ENCODE measurements at places on chromosomes 16 and 17.
A peak's percentile ranks its signal among the peaks of the same experiment; 100 is the strongest.

DNA sequence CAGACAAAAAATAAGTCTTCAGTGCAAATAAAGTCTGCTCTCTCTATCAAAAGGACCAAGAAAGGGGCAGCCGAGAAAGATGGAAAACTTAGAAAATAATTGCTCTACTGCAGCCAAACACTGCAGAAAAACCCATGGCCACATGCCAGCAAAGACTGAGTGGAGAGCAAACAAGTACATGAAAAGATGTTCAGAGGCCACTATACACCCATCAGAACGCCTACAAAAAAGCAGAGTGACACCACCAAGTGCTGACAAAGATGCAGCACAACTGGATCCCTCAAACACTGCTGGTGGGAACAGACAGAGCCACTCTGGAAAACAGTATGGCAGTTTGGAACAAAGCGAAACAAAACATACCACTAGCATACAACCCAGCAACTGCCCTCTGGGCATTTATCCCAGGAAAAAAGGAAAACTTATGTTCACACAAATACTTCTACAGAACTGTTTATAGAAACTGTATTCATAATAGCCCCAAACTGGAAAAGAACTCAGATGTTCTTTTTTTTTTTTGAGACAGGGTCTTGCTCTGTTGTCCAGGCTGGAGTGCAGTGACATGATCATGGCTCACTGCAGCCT lies 36.7 kb downstream of the KIAA0753 start:
- DNase-seq = no peak

- DNase-seq = no peak
These were observed 118.3 kb downstream of the PPM1E start for GRCh38 chr17:58873926-58874325.

DNA sequence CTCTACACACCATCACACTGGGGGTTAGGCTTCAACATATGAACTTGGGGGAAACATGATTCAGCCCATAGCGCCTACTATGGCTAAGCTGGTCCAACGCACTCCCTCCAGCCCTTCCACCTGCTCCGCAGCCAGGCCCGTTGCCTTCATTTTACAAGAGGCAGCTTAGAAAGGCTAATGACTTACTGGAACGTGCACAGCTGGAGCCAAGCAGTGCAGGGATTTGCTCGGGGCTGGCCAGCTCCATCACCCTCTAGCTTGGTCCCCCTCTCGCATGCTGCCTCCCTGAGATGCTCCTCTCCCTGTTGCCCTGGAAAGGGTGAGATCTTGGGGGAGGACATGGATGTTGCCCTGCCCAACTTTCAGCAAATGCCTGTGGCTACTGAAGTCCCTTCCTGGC lies 2.8 kb upstream of the CACNG1 start:
- DNase-seq = no peak

DNA sequence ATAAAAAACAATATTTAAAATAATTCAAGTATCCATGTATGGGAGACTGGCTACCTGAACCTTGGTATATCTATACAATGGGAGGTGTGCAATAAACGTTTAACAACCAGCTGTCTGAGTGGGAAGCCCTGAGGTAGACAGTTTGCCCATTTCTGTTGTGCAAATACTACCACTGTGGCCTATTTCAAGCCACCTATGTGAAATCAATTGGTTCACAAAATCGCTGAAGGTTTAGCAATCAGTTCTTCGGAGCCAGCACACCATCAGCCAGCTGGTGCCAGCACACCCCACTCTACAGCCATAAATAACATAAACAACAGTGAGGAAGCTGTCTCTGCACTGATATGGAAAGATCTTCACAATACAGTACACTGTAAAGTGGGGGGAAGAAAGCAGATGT lies 46.7 kb upstream of the KDM8 start:
- no peak for DNase-seq

- DNase-seq = no peak
These were observed 188.5 kb upstream of the CDH8 start for GRCh38 chr16:62224646-62225209.

- peak; percentile 89 for DNase-seq
These were observed 22.4 kb upstream of the EIF1 start for GRCh38 chr17:41666237-41666641.

- no peak for DNase-seq
These were observed 127.5 kb upstream of the CRHR1 start for GRCh38 chr17:45656527-45657181.

DNA sequence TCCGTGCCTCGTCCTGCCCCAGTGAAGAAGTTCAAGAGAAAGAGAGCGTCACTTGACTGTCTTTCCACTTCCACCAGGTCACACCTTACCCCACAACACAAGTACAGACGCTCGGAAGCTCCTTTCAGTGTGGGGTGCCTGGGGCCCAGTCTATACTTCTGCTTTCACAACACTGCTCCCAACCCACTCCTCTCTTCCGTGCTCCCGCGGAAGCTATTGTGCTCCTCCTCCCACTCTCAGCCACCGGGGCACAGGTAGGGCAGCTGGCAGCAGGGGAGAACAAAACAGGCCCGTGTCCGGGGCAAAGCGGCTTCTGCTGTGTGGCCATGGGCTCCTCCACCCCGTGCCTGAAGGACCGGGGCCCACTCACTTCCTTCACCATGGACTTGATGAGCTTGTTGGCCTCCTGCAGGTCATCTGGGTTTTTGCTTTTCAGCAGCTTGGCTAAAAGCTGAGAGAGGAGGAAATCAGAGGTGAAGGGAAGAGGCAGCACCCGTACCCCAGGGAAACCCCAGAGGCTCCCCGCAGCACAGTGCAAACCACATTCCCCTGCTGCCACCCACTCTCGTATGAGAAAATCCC lies 18.9 kb downstream of the GGA3 start:
- DNase-seq = peak; percentile 34

DNA sequence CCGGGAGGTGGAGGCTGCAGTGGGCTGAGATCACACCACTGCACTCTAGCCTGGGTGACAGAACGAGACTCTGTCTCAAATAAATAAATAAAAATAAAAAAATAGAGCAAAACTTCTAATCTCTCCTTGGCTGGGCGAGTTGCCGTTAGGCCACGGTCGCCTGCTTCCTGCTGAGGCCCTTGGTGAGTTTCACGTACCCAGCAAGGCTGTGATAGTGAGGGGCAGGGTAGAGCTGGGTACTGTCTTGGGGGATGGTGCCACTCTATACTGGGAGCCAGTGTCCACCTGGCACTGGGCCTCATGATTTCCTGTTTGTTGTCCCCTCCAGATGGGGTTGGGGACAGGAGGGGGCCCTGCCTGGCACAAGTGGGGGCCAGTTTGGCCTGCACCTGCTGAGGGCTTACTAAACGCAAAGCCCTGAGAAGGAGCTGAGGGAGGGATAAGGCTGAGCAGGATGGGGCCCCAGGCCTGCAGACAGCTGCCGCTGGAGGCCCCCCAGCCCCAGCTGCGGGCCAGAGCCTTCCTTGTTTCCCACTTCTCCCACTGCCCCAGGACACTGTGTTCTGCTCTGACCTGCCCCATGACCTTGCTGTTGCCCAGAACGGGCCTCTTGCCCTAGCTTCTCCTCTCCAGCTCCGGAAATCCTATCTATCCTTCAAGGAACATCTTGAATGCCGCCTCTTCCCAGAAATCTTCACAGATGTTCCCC lies 25.4 kb downstream of the GJD3 start:
- DNase-seq = no peak

DNA sequence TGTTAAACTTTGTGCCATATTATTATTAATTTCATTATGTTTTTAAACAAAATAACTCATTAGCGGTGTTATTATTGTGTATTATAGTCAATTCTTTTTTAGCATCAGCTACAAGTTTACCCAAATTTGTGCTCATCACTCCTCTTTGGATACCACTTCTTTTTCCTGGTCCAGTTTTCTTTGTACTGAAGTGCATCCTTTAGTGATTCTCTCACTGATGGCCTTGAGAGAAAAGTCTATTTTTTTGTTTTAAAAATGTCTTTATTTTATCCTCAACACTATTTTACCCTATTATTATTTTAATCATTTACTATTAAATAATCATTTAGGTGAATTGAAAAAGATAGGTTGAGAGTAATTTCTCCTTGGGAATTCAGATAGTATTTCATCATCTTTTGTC lies 99.2 kb downstream of the RGS9 start:
- no peak for DNase-seq

GRCh38 chr17:78651554-78651953 lies 74.4 kb upstream of the DNAH17 start:
- DNase-seq = no peak

DNA sequence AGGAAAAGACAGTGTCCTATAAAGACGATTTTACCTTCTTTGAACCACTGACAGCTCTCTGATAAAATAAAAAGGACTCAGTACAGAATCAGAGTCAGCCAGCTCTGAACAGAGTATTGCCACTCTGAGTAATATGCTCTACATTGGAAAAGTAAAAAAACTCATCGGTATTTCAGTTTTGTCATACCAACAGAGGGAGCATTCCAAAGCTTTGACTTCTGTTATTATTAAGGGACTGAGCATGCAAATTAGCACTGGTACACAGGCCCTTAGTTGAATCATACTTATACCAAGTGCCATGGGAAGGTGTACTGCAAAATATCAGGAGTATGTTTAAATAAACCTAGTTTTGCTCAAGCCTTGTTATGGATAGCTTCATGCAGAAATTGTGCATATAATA lies 509.0 kb upstream of the KIF2B start:
- no peak for DNase-seq

Data from inflammatory macrophage treated with lipopolysaccharide for 1 hour (primary cell).